ENCODE measurements at places on chromosomes 5 and 9.

DNA sequence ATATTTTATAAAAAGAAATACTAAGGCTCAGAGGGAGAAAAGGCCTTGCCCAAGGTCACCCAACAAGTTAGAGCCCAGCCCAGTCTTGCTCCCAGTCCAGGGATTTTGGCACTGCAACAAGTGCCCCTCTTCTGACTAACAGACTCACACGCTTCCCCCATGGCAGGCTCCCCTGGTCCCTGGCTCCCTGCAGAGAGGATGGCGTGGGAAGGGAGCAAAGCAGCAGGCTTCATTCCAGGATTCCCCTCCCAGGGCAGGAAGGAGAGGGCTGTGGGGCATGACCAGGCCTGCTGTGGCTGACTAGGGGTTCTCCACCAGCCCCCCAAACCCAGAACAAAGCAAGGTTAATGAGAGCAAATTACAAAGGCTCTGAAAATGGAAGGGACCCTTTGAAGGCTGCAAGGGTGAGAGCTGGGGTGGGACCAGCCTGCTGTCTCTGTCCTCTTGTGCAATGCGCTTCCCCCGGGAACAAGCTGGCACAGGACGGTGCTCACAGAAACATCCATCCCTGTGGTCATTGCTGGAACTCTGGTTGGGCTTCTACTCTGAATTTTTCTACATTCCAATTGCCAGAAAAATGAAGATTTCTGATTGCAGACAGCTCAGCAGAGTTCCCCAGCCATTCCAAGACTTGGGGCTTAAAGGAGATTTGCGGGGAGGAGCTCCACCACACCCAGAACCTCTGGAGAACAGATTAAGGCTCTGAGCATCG is 37.1 kb upstream of the FAT2 start:
- DNase-seq, result no peak

DNA sequence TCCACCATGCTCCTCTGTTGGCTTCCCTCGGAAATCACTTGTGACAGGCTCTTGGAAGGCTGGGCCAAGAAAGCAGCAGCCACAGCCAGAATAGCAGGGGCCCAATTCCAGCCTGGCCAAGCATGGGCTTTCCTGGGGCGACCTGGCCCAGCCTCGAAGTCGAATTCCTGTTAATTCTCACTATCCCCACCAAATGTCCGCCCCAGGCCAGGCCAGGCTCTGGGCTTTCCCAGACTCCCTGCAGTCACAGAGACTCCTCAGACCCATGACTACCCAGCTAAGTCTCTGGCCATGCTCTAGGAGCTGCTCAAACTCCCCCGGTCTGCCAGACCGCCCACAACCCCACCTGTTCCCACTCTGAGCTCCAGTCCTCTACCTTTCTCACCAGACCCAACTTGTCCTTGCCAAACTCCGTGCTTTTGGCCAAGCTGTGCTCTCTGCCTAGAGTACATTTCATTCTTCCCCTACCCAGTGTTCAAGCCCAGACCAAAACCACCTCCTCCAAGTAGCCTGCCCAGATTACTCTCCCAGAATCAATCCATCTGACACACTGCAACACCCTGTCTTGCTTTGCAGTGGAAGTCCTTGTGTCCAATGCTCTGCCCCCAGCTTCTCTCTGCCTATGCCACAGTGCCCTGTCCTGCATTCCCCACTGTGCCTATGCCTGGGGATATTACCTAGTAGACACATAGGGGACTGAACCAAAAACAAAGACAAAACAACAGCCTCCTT is 26.2 kb downstream of the SHB start:
- no peak for DNase-seq

- DNase-seq, result no peak
Measured at GRCh38 chr5:773517-774264, 10.8 kb downstream of the ZDHHC11B start.

- DNase-seq, result no peak
Measured at GRCh38 chr5:125612776-125613175, 810.4 kb upstream of the GRAMD2B start.

GRCh38 chr5:73532195-73532594 is 33.2 kb downstream of the ANKRA2 start:
- no peak for DNase-seq

GRCh38 chr9:27282269-27282668 is 14.7 kb downstream of the EQTN start:
- no peak for DNase-seq

GRCh38 chr5:42791151-42791550 is 20.5 kb downstream of the SELENOP start:
- no peak for DNase-seq

- DNase-seq, result no peak
Measured at GRCh38 chr5:88092958-88093605, 175.6 kb downstream of the TMEM161B start.

- no peak for DNase-seq
Measured at GRCh38 chr5:1506242-1507013, 17.3 kb downstream of the LPCAT1 start.

DNA sequence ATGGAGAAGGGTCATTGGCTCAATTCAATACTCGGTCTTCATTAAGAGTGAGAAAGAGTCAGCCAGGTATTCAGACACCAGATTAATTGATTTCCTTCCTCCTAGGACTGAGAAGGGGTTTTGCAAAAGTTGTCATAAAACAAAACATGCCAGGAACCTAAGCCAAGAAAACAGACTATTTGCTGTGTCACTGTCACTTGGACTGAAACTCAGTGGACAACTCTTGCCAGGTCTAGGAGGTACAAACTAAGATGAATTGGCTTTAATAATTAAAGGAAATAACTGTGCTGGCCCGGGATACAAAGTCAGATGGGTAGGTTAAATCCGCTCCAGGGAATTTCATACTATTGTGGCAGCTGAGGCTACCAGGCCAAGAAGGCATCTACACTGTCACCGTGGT is 71.1 kb upstream of the TBC1D9B start:
- DNase-seq, result no peak

DNA sequence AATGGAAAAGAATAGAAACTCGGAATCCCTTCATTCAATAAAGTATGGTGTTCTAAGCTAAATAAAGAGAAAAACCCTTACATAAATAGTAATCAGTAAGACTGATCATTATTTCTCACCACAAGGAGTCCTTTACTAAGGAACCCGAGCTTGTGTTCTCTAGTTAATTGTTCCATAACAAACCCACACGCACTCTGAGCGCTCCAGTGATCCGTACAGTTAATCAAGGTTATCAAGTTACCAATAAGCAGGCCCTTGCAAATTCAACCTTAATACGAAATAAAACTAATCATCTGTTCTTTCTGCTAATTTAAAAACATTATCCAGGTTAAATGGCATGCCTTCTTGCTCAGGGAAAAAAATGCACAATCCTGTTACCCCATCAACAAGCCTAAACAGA is 224.4 kb downstream of the FRMD3 start:
- no peak for DNase-seq

DNA sequence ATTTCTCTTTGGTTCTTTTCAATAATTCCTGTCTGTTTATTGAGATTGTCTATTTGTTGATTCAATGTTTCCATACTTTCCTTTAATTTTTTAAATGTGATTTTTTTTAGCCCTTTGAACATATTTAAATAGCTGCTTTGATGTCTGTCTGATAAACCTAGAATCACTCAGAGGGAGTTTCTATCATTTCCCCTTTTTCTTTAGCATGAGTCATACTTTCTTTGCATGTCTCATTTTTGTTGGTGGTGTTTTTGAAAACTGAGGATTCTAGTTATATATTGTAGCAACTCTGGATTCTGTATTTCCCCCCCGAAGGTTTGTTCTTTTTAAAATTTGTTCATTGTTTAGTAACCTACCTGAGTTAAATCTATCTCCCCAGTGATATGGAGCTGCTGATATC is 24.2 kb upstream of the ZNF618 start:
- DNase-seq, result no peak

DNA sequence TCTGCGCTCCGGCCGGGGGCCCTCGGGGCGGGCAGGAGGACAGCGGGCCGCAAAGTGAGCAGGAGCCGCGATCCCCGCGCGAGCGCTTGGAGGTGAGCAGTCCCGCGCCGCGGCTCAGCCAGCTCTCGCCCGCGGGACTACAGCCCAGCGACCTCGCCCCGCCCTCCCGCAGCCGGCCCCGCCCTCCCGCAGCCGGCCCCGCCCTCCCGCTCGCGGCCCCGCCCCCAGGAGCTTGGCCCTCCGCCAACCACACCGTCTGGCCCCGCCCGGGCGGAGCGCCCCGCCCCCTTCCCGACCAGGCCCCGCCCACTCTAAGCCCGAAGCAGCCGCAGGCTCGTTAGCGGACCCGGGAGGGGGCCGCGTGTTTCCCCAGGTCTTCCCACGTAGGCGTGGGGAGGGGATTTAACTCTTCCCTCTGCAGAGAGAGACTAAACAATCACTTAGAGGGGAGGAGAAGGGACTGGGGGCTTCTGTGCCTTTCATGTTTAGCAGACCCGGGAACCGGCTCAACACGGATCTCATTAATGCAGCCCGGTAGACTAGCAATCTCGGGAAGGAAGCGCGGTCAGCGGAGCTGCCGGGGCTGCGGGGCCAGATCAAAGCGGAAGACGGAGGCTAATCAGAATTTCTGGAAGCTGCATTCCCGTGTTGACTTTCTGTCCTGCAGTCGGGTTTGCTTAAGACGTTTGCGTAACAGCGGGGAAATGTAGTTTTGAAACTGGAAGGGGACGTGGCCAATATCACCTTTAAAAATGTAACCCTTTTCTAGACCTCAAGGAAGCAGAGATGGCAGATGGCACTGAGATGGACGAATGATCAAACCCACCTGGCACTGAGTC is at the start of gene MYO10:
Gene MYO10 (minus strand): TSS at position 139 of the 839 bp plus-strand sequence. CDS start 480 bp downstream, outside the sequence.
- peak; percentile 67 for DNase-seq

DNA sequence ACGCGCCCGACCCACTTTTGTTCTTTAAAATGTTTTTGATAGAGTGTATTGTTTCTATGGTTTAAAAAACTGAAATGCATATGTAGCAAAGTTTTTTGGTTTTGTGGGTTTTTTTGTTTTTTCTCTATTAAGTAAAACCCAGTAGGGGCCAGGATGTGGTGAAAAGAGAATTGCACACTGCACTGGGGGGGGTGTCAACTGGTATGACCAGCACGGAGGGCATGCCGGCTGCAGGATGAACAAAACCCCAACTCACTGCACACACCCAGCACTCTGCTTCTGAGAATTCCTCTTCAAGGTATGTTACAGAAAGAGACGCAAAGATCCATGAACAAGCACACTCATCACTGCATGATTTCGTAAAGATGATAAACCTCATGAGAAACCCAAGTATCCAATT is 75.0 kb downstream of the STK10 start:
- DNase-seq, result no peak

GRCh38 chr5:83653669-83654068 is 67.0 kb downstream of the HAPLN1 start:
- DNase-seq, result no peak

DNA sequence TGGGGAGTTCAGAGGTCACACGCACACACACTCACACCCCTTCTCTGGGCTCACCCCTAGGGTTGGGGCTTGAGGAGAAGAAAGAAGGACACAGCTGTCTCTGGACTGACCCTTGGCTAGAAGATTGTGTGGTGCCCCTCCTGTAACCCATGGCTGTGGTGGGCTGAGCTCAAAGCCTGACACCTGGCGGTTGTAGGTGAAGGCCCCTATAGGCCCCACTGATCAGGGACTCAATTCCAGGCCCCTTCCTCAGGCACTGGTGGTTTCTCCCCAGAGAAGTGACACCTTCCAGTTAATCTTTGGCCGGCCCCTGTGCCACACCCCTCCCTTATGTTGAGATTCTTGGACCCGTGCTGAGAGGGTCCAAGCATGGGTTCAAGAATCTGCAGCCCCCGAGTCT is 35.2 kb upstream of the CRB2 start:
- DNase-seq, result no peak

GRCh38 chr5:159440235-159440634 is 109.9 kb upstream of the IL12B start:
- DNase-seq, result no peak

DNA sequence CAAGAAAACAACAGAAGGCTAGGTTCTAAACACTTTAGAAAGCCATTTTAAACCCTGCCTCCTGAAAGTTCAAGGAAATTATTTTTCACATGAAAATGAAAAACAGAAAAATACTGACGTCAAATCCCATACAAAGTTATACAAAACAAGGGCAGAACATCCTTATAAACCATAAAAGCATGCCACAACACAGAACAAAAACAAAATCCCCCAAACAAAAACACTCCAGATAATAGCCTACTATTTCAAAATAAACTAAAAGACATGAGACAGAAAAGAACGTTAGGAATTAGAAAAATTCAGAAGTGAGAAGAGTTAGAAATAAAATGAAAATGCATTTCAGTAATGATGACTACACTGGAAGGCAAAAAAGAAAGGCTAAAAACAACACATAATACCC is 173.6 kb downstream of the DCP2 start:
- DNase-seq, result no peak

- DNase-seq, result no peak
Measured at GRCh38 chr9:131642496-131643083, 97.3 kb downstream of the PRRT1B start.

Data from amniotic stem cell (primary cell).